Fibroblast of mammary gland (primary cell): ENCODE measurements at places on chromosomes 5 and 9.
A peak's percentile ranks its signal among the peaks of the same experiment; 100 is the strongest.

GRCh38 chr5:158751961-158752655 lies 347.6 kb downstream of the EBF1 start:
- no peak for DNase-seq

GRCh38 chr9:13215791-13216554 lies 63.5 kb downstream of the MPDZ start:
- DNase-seq: no peak

- DNase-seq: no peak
Measured at GRCh38 chr9:14547245-14548060, 145.8 kb downstream of the ZDHHC21 start.

GRCh38 chr5:141618030-141618803 lies 583 bp downstream of the DIAPH1 start:
- peak; percentile 27 for DNase-seq

- no peak for DNase-seq
Measured at GRCh38 chr9:88938189-88938588, 53.1 kb upstream of the S1PR3 start.

DNA sequence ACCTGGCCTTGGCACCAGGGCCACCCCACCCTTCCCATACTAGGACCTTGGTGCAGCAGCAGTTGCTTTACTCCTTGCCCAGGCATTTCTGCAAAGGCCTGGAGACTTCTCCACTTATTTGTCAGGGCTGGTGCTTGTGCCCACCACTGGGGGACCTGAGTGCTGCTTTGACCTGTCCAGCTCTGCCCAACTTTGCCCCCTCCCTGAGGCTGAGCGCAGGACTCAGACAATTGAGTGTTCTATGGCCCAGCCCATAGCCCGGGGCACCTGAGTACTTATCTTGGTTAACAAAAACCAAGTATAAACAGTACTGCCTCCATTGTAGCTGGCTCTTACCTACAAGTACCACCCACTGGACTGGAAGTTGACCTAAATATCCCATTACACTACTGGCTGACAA lies 406.1 kb upstream of the CHD1 start:
- no peak for DNase-seq

DNA sequence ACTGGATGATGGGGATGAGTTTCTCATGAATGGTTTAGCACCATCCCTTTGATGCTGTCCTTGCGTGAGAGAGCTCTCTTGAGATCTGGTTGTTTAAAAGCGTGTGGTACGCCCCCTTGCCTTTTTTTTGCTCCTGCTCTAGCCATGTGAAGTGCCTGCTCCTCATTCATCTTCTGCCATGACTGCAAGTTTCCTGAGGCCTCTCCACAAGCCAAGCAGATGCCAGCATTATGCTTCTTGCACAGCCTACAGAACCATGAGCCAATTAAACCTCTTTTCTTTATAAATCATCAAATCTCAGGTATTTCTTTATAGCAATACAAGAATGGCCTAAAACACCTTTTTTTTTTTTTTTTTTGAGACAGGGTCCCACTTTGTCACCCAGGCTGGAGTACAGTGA lies 32.8 kb downstream of the FNIP1 start:
- DNase-seq: no peak

DNA sequence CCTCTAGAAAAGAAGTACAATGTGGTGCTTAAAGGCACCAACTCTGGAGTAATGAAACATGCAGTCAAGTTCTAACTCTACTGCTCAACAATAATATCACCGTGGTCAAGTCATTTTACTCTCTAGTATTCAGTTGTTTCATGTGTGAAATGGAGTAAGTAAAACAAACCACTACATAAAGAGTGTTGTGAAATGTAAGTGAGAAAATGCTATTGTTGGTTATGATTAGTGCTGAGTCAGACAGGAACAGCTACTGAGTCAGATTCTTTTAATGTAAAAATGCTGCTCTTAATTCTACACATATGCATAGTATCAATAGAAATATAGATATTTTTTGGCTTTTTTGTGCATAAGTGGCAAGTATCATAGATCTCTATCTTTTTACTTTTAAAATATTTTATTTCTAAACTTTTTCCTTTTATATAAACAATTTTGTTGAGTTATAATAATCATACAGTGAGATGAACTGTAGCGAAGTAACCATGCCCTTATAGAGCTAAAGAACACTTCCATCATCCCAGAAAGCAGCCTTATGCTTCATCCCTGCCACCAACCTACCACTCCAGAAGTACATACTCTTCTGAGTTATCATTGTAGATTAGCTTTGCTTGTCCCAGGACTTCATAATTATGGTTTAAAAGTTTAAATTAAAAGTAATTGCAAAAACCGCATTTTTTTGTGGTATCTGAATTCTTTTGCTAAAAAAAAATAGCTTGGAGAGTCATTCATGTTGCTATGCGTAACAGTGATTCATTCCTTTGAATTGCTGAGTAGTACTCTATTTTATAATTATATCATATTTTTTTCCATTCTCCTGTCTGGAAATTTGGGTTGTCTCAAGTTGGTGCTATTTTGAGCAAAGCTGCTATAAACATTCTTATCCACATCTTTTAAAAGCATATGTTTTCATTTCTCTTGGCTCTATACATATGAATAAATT lies 548.2 kb upstream of the CLINT1 start:
- peak; percentile 91 for DNase-seq

DNA sequence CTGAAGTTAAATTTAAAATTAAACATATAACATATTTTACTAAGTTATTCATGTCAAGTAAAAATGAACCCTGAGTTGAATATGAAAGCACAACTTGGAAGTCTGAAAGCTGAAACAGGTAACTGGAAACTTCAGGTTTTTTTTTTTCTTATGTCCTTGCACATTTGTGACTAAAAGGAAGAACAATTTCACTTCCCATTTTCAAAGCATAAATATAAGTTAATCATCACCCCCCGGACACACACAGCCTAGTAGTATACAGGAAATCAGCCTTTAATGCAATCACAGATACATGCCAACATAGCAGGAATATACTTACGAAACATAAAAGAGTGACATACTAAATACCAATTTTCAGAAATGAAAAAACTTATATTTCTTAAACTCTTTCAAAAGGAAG lies 225.9 kb downstream of the RFX3 start:
- DNase-seq: no peak

DNA sequence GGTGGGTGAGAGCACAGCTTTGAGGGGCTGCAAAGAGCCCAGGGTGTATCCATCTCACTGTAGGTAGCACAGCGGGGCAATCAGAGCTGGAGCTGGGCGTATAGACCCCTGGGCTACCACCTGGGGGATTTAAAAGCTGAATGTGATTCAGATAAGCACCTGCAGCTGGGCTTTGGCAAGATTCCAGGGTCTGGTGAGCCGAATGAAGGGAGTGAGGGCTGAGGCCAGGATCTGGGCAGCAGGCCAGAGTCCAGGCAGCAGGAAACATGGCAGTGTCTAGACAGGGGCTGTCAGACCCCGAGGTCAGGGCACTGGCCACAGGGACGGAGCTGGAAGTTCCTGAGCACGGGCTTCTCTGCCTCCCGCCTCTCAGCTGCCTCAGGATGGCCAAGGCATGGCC lies 8.7 kb downstream of the ASS1 start:
- peak; percentile 14 for DNase-seq

- peak; percentile 56 for DNase-seq
Measured at GRCh38 chr5:84411832-84412605, 27.3 kb upstream of the EDIL3 start.

DNA sequence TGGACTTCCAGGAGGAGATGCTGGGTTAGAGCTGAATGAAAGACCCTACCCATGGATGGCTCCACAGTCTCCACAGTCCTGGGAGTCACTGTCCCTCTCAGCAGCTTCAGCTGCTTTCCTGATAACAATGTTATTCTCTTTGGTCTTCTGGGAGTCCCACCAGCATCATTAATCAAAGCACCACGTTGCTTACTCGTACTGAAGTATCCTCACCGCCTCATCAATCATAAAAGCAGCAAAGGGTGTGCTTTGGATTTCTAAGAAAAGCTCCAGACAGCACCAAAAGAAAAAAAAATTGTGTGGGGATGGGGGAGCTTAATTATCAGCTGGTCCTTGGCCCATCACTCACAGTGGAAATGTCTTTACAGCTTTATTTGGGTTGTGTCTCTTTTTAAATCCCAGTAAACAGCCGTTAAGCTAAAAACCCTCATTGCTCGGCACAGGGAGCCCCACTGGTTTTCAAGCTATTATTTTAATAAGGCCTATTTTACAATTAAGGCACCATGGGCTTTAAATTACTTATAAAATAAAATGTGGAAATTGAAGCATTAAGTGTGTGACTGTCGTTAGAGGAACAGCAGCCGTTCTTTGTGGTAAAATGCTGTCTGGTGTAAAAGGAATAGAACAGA lies 538.0 kb downstream of the EBF1 start:
- no peak for DNase-seq

- DNase-seq: peak; percentile 69
Measured at GRCh38 chr9:437574-438001, 222.9 kb downstream of the DOCK8 start.

- no peak for DNase-seq
Measured at GRCh38 chr9:13520069-13520468, 240.6 kb upstream of the MPDZ start.

GRCh38 chr9:18297056-18297841 lies 176.7 kb upstream of the ADAMTSL1 start:
- peak; percentile 44 for DNase-seq

DNA sequence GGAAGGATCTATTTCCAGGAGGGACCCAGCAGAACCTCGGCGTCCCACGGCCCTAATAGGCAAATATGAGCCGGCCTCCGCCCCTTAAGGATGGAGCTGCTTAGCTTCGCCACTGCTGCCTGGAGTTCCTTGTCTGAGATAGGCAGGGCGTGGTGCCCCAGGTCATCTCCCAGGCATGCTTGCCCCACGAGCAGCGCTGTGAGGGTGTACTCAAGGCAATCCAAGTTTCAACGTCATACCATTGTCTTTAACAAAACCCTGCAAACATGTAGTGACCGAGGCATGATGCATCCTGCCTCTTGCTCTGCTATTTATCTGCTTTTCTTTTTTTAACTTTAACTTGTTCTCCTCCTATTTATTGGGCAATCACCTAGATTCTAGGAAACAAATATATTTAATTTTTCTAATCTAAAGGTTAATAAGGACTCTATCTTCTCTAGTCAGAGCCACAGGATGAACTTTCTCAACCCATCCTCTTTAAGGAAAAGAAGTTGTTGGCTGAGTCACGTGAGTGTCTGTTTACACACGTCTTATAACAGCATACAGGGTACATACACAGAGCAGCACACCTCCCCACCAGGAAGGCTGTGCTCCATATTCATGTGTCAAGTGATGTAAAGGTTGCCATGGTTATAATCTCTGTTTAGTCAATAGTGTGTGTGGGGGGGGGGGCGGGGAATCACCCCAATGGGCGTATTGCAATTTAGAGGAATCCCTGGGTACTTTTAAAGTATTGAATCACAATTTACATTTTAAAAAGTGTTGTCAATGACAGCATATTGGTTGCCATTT lies 27.3 kb upstream of the ZSWIM6 start:
- DNase-seq: peak; percentile 94

GRCh38 chr5:14724633-14725032 lies 60.1 kb downstream of the OTULIN start:
- DNase-seq: no peak

GRCh38 chr5:169182797-169183196 lies 118.1 kb downstream of the SLIT3 start:
- DNase-seq: no peak

- no peak for DNase-seq
Measured at GRCh38 chr5:147849226-147849625, 17.8 kb upstream of the SPINK1 start.

DNA sequence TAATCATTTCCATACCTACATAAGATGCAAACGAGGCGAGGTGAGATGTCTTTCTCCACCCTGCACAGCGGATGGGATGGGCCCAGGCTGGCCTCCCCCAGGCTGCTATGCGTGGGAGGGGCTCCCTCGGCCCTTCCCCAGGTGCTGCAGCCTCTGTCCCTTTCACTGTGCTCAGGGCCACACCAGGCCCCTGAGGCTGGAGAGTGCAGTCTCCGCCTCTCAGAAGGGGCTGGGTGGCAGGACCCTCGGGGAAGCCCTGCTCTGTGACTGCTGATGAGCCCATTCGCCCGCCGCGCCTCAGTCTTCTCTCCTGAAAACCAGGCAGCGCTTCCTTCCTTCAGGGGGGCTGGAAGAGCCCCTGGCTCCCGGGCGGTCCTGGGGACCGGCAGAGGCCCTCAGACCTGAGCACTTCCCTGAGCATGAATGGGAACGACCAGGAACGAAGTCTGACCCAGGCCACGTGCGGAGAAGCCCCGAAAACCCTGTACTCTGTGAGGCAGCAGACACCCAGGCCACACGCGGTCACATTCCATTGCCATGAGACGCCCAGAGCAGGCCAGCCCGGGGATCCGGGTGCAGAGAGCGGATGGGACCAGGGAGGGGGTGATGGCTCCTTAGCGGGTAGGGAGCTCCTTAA lies 21.9 kb upstream of the NOTCH1 start:
- peak; percentile 71 for DNase-seq

- no peak for DNase-seq
Measured at GRCh38 chr5:92635001-92635461, 946.0 kb downstream of the NR2F1-AS1 start.

DNA sequence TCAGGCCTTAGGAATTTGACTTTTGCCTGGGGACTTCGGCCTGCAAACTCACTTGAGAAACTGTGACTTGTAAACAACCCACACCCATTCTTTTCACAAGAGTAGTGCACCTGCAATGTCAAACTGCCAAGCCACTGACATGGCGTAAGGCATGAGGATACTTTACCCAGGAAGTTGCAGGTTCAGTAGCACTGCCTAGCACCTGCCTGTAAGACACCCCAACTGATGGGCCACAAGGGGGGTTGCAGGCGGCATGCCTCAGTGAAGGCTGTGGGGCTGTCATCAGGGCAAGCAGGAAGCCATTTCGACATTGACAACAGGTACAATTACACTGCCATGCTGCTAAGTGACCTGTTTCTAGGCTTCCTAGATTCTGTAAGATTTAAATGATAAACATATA lies 41.3 kb upstream of the RASGEF1C start:
- no peak for DNase-seq

GRCh38 chr5:14445013-14445412 lies 136.6 kb upstream of the OTULINL start:
- DNase-seq: peak; percentile 85

- peak; percentile 82 for DNase-seq
Measured at GRCh38 chr9:6214903-6215302, 704 bp upstream of the IL33 start.

GRCh38 chr5:56143373-56143714 lies 89.8 kb downstream of the ANKRD55 start:
- no peak for DNase-seq

- DNase-seq: peak; percentile 76
Measured at GRCh38 chr5:59206132-59206581, 623.3 kb downstream of the RAB3C start.

DNA sequence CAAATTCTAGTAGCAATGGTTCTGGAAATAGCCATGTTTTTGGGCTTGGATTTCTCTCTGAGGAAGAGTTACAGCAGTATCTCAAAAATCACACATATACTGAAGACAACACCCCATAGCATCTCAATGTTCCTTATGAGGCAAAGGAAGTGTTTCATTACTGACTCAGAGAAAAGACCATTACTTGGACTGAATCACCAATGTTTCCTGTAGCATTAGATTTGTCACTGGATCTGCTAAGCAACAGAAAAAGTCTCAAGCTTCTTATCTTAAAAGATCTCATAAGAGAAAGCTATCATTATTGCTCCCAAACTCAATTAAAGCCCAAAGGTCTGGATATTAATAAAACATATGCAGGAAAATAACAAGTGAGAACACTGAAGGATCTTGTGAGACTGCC lies 272.4 kb downstream of the ADAMTS6 start:
- peak; percentile 95 for DNase-seq
